ENCODE measurements at places on chromosomes 12 and 14. TPM values are rescaled to one million over a fixed set of nuclear protein-coding genes. Genes with fewer than 3 reads are reported as not detected.

Gene FOS
- 16.8 TPM for total RNA-seq

Gene CRIP1
- 24.9 TPM for total RNA-seq

Gene TAS2R14
- 0.89 TPM for total RNA-seq

Gene KIF5A
- total RNA-seq = 0.98 TPM

Gene ASB2
- 8.2 TPM for total RNA-seq

Gene TSFM
- 78.5 TPM for total RNA-seq

Gene ASCL1
- not detected for total RNA-seq

Gene TGM1
- 2.6 TPM for total RNA-seq

GRCh38 chr12:129868575-129868974 is 35.2 kb downstream of the TMEM132D start:
- no peak for DNase-seq

- no peak for DNase-seq
Measured at GRCh38 chr14:99478128-99478527, 2.5 kb downstream of the SETD3 start.

DNA sequence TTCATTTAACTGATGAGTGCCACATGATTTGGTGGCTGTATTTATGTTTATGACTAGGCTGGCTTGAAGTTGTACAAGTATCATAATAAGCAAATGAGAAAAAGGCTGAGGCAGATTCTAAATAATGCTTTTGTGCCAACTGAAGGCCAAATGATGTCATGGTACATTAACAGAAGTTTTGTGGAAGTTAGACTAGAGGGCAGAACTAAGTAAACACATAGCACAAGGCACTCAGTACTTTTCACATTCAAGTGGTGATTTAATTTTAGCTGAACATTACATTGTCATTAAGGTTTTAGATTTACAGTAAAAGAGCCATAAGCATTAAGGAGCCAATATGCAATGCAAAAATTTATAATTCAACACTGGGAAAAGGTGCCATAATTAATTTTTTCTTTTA is 21.1 kb downstream of the PPP1CC start:
- no peak for DNase-seq

DNA sequence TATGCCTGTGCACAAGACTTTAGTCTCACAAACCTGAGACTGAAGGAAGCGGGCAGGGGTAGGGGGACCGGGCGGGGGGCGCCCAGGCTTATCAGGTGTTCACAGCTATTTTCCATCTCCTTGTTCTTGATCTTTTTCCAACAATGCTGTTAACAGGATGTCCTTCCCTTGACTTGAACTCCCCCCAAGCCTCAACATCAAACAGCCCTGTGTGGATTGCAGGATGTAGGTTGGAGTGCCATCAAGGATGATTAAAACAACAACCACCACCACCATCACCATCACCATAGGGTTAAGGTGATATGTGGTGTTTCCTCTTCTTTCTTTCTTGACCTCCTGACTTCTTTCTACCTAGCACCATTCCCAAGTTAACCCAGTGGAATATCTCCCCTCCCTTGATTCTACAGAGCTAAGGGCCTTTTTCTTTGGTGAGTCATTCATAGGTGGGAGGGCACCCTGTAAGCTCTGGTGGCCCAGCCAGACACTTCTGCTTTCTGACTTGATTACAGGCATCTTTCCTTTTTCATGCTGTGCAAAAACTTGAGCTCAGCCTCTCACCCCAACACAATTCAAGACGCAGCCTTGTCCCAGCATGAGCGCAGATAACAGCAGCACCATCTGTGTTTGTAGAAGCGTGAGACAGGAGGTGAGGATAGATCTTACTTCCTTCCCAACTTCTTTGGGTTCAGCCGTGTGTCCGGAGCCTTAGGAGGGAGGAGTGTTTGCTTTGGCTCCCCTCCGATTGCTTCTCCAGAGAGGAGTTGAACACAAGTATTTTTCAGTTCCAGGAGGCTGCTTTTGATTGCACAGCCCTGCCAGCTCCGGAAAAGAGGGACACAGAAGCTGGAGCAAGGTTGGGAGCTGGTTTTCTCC is 26.8 kb downstream of the FLVCR2 start:
- no peak for DNase-seq

- no peak for DNase-seq
Measured at GRCh38 chr14:60233891-60234290, 15.1 kb upstream of the PPM1A start.

GRCh38 chr14:68228656-68229055 is 409.1 kb downstream of the RAD51B start:
- DNase-seq = no peak

GRCh38 chr14:52059649-52060048 is 9.2 kb downstream of the NID2 start:
- DNase-seq = no peak

DNA sequence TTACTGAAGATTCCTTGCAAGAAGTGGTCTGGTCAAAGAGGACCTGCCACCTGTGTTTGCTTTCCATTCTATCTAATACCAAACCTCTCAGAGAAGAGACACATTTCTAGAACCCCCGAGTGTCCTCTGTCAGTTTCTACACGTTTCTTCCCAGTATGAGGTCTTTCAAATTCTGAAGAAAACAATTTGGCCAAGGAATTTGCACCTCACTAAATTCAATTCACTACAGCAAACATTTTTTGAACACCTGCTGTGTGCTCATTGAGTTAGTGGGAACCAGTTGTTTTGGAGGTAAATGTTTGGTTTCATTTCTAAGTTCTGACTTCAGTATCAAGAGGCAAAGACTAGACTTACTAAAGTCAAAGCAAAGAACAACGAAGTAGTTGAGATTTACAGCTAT is 19.4 kb downstream of the GPR19 start:
- DNase-seq = no peak

DNA sequence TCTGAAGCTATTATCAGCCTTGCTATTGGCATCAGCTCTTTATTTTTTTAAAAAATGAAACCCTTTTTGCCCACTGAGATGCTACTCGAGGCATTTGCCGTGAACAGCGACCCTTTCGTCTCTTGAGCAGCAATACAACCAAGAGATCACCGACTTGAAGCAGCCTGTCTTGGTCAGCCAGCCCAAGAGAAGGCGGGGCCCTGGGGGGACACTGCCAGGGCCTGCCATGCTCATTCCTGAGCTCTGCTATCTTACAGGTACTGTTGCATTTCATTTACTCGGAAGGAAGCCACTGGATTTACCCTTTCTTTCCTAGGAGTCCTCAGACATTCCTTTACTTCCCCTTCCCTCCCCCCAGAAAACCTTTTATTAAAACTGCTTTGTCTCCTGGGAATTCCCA is 16.7 kb downstream of the PIWIL1 start:
- DNase-seq = no peak

- DNase-seq = peak; percentile 22
Measured at GRCh38 chr12:116172224-116172849, 105.2 kb downstream of the MED13L start.

- no peak for DNase-seq
Measured at GRCh38 chr14:63896278-63896720, 43.5 kb downstream of the SYNE2 start.

DNA sequence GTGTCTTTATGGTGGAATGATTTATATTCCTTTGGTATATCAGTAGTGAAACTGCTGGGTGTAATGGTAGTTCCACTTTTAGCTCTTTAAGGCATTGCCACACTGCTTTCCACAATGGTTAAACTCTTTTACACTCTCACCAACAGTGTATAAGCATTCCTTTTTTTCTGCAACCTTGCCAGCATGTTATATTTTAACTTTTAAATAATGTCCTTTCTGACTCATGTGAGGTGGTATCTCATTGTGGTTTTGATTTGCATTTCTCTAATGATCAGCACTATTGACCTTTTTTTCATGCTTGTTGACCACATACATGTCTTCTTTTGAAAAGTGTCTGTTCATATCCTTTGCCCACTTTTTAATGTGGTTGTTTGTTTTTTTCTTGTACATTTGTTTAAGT is 142.5 kb downstream of the MSRB3 start:
- DNase-seq = no peak

GRCh38 chr14:103360548-103360947 is 24.7 kb upstream of the MARK3 start:
- DNase-seq = no peak

DNA sequence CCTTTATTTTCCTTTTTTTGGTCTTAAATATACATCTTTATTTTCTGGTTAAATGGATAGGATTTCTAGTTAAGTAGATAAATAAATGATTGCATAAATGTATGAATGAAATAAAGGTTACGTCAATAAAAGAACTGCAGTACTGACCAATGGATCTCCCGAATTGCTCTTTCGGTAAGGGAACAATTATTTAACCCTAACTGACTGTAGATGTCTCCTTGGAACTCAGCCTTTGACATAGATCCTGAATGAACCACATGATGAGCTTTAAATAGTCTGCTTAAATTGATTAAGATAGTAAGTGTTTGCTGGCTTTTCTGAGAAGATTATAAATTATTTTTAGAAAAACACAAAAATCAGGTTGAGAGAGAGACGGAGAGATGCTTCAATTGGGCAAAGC is 391.0 kb upstream of the SYT1 start:
- no peak for DNase-seq

DNA sequence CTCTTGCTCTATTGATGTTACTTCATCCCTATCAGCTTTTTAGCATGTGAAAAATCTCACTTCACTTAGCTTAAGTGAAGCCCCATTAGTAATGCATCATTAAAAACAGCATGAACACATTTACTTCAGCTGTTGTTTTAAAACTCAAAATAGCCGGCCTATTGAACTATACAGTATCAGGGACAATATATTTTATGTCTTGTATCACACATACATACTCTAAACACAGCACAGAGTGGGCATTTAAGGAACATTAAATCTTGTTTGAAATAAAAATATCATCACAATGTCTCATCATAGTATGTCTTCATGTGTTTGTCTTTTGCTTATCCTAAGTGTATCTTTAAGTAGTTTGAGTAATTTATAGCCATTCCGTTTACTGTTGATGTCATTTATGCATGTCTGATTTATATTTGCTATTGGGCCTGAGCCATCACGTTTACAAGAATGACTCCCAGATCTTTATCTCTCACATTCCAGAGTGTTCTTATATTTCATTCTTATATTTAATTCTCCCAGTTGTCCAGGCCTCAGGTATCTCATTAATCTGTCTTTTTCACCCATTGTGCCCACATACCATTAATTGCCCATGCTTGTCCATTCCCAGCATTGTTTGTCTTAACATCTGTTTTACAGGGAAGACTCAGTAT is 57.5 kb downstream of the ARHGAP5 start:
- DNase-seq = no peak

DNA sequence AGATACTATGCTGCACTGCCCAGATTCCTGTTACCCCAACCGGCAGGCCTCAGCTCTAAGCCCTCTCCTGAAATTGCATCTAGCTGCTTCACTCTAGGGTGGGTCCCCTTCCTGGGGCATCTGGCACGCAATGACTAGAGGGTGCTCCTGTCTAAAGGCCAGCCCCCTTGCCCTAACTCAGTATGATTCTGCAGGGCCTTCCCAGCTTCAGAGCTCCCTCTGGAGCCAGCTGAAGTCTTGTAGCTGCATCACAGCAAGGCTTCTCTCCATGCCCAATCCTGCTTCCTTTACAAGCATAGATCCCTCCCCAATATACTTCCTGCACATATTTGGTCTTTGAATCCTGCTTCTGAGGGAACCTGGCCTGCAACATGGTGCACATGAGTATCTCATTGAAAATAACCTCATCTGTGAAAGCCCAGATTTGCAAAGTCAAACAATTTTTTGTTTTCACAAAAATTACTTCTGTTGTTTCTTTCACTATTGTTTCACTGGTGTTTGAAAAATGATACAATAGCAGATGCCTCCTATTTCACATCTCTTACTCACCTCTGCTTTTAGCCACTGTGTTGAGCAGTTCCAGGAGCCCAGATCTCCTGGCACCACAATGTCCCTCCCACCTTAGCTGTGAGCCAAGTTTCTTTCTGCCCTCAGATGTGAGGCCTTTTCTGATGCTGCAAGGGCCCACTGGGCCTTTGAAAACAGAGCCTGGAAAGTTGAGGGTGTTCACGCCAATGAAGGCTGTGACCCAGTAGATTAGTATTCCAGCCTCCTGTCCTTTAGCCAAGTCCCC is 169.5 kb upstream of the EGLN3 start:
- no peak for DNase-seq

GRCh38 chr12:8903646-8904045 is 10.7 kb upstream of the PHC1 start:
- no peak for DNase-seq

- no peak for DNase-seq
Measured at GRCh38 chr12:22923768-22924167, 298.8 kb downstream of the ETNK1 start.

- no peak for DNase-seq
Measured at GRCh38 chr12:59429766-59430165, 166.1 kb upstream of the SLC16A7 start.

GRCh38 chr12:17104801-17105200 is 498.8 kb upstream of the LMO3 start:
- DNase-seq = no peak

DNA sequence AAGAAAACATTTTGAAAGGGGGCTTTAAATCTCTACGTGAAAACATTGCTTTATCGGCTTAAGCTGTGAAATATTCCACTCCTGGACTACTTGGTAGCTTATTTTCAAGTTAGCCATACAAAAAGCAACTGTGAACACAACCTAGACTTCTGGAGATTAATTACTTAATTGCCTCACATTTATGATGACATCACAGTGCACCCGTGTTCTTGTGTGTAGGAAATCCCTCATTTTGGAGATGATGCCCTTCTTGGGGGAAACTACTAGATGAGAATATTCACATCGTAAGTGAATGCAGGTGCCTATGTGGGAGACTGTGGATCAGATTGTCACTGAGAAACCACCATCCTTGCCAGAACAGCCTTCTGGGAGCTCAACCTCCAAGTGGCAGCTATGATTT is 10.5 kb upstream of the B4GALNT3 start:
- DNase-seq = no peak

GRCh38 chr14:87813686-87814085 is 179.3 kb downstream of the GALC start:
- no peak for DNase-seq

DNA sequence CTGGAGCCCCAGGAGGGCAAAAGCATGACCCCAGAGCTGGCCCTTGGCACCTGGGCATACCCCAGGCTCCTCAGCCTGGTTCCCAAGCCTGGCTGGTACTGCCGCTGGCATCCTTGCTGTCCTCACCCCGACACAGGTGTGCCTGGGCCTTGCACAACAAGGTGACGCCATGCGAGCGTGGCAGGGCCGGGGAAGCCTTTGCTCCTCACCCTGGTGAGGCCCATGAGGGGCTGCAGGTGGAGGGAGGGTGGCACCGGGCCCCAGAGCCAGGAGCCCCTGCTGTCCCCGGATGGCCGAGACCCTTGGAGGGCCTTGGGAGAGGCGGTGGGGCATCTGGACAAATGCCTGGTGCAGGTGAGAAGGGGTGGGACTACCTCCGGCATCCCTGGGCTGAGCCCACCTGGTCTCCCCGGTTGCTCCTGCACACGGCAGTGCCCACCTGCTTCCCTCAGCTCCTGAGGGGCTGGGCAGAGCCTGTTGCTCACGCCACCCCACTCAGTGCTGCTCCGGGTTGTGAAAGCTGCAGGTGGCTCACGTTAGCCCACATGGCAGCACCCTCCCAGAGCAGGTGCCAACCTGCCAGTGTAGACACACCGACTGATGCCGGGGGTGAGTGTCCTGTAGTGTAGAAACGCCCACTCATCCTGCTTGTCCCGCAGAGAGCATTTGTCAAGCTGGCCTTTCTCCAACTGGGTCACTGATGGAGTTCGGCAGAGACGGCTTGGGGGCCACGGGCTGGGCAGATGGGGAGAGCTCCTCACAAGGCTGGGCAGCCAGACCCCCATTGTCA is 24.6 kb upstream of the KIF26A start:
- no peak for DNase-seq

Measured in activated T-cell treated with anti-CD3 and anti-CD28 coated beads, Interleukin-2, amount 50 U/mL, for 4 hours (primary cell).